ENCODE measurements at places on chromosomes 5 and 9.

DNA sequence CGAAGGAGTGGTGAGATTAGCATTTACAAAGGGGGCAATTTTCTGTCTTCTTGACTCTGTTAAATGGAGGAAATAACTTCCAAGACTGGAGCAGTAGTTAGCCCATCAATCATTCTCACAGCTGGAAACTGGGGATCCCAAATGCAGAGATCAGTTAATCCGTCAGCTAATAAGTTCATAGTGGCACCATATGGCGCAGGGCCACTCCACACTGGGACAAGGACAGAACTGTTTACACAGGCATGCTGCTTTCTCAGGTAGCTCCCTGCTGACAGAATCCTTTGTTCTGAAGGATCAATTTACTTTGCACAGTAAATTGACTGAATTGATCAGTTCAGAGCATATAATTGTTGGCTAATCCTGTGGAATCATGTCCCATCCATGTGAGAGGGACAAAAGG is 395.7 kb downstream of the TMEM161B start:
- DNase-seq, result no peak

DNA sequence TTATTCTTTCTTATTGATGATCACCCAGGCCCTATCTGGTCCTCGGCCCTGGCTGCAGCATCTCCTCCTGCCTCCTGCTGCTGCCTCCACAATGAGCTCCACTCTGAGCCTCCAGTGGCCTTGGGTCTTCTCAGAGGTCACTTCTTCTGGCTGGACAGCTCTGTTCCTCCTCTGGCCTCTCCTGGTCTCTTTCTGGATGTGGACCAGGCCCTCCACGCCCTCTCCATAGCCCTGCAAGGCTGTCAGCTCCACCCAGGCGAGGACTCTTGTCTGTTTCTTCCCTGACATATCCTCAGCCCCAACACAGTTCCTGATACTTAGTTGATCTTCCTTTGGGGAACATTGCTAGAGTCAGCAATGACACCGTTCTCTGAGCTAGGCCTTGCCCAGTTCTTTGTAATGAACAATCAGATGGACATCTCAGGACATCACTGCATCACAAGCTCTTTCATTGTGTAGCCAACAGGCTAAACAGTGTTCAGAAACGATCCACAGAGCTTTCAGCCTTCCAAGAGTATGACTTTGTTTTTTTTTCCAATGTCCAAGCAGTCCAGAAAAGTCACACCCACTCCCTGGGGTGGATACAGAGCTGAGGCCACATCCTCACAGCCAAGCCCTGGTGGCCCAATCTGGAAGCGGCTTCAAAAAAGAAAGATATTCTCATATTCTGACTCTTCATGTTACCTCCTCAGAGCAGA is 62.5 kb upstream of the DNAH5 start:
- DNase-seq, result no peak

- DNase-seq, result peak; percentile 40
Measured at GRCh38 chr5:176810081-176810597, at the start of gene UNC5A. UNC5A (plus strand) TSS chr5:176810559; CDS start chr5:176810751, 192 bp downstream.

DNA sequence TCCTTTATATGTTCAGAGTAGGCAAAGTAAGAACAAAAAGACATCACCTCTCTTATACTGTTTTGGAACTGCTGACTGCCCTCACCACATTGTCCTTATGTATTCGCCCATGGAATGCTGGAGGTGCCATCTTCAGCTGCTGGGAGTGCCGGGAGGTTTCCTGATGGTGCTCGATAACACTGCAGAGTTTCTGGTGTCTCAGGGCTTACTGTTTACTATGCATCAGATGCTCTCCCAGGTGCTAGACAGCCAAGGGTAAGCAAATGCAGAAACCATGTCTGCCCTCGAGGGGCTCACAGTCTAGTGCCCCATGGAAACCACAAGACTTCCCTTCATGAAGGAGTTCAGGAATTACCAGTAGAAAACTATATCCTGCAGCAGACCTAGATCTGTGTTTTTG is 70.1 kb upstream of the SMIM23 start:
- DNase-seq, result no peak

Measured in stimulated activated CD8-positive, alpha-beta memory T cell treated with anti-CD3 and anti-CD28 coated beads, Interleukin-2, amount 100 ng/mL, for 48 hours (primary cell).